Small intestine (tissue), 16 donors: ENCODE measurements at places on chromosomes 12 and 14. TPM values are rescaled to one million over a fixed set of nuclear protein-coding genes. Genes with fewer than 3 reads are reported as not detected.

CPM gene
- polyA plus RNA-seq: 0.45 TPM

CFAP251 gene
- polyA plus RNA-seq: not detected

GPR65 gene
- 0.22 TPM for polyA plus RNA-seq

GON7 gene
- polyA plus RNA-seq: 16.2 TPM

PLA2G1B gene
- polyA plus RNA-seq: 0.53 TPM

SYT1 gene
- 1.3 TPM for polyA plus RNA-seq

LIN52 gene
- polyA plus RNA-seq: 11.3 TPM

LRRC10 gene
- polyA plus RNA-seq: not detected

PLEKHH1 gene
- polyA plus RNA-seq: 21.5 TPM
